ENCODE measurements at places on chromosomes 5 and 9. TPM values are rescaled to one million over a fixed set of nuclear protein-coding genes. Genes with fewer than 3 reads are reported as not detected.

- DNase-seq = no peak
- no peaks in the 10 kb centered on the region for H3K27me3 ChIP-seq
- peaks cover 38% of the 10 kb centered on the region for H3K4me1 ChIP-seq
Observed at GRCh38 chr9:92767066-92768054, 2.7 kb upstream of the BICD2 start.

Gene TRAF1
- 51.6 TPM for total RNA-seq

Gene NDOR1
- 45.5 TPM for total RNA-seq

Gene NEK6
- 19.9 TPM for total RNA-seq

GRCh38 chr5:54693936-54694657 lies 176.5 kb downstream of the SNX18 start:
- H3K36me3 ChIP-seq = no peaks in the 10 kb centered on the region
- H3K27me3 ChIP-seq = peaks cover 5% of the 10 kb centered on the region
- H3K27ac ChIP-seq = no peak overlapping the region
- no peak for DNase-seq
- no peak overlapping the region for H3K4me3 ChIP-seq

Gene CDKN2B-AS1
- total RNA-seq = 6.9 TPM

Gene IL13
- 1.4 TPM for total RNA-seq

Gene SUSD3
- 59.6 TPM for total RNA-seq

GRCh38 chr5:150511578-150512367 lies 3.8 kb downstream of the NDST1 start:
- no peak overlapping the region for H3K4me3 ChIP-seq
- DNase-seq = no peak
- no peaks in the 10 kb centered on the region for H3K36me3 ChIP-seq
- no peaks in the 10 kb centered on the region for H3K27me3 ChIP-seq

Gene ADGRV1
- total RNA-seq = not detected

GRCh38 chr9:137851516-137852267 lies 25.9 kb upstream of the CACNA1B start:
- no peak for DNase-seq
- H3K4me1 ChIP-seq = no peaks in the 10 kb centered on the region
- no peak overlapping the region for H3K27ac ChIP-seq
- peaks cover 2% of the 10 kb centered on the region for H3K36me3 ChIP-seq

DNA sequence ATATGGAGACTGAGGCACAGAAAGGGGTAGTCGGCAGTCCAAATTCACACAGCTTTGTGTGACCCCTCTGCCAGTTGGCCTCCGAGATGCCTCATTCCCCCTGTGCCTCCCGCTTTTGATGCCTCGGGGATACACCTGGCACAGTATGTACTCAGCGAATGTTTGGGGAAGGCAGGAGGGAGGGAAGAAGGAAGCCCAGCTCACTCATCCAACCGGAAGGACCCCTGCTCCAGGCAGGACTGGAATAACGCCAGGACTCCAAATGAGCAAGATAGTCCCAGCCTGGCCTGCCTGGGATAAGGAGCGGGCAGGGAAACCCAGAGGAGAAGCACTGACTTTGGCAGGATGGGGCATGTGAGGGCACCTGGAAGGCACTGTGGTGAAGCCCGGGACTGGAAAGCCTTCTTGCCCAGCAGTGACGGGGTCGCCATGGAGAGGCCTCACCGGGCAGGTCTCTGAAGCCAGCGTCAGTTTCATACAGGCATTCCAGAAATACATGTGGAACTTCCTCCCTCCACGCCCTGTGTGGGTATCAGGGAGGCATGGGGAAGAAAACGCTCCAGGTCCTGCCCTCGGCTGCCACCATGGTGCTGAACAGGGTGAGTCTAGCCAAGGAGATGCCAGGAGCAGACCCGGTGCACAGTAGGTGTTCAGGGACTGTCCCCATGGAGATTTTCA lies 20.3 kb downstream of the LMX1B start:
- no peak overlapping the region for H3K27ac ChIP-seq
- peaks cover 5% of the 10 kb centered on the region for H3K4me1 ChIP-seq
- H3K27me3 ChIP-seq = peaks cover 52% of the 10 kb centered on the region
- no peak overlapping the region for H3K4me3 ChIP-seq
- no peak for DNase-seq
- no peaks in the 10 kb centered on the region for H3K36me3 ChIP-seq

Gene PRLR
- not detected for total RNA-seq

Gene PLPP6
- total RNA-seq = 6.0 TPM

Gene FCN1
- total RNA-seq = not detected

DNA sequence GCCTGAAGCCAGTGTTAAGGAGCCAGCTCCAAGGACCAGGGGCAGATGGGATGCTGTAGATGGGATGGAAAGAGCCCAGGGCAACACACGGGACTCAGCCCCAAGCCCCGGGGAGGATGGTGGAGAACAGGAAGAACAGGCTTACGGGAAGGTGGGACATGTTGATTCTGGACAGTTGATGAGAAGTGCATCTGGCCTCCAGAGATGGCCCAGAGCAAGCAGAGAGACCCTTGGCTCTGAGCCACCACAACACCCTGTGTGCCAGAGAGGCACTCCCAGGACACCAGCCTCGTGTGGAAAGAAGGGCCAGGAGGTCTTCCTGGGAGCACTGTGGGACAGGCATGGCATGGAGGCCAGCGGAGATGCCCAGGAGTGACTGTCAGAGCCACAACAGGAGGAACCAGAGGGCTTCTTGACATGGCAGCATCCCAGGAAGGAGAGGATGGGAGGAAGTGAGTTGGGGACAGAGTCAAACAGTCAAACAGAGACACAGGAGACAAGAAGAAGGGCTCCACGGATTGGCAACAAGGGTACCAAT lies 156.3 kb upstream of the MVB12B start:
- no peak overlapping the region for H3K4me3 ChIP-seq
- no peak overlapping the region for H3K27ac ChIP-seq
- DNase-seq = no peak
- no peaks in the 10 kb centered on the region for H3K36me3 ChIP-seq
- peaks cover 12% of the 10 kb centered on the region for H3K27me3 ChIP-seq

Gene MTAP
- total RNA-seq = 68.2 TPM

- H3K36me3 ChIP-seq = peaks cover 72% of the 10 kb centered on the region
- no peaks in the 10 kb centered on the region for H3K27me3 ChIP-seq
- H3K4me3 ChIP-seq = no peak overlapping the region
- no peak for DNase-seq
Observed at GRCh38 chr5:163473635-163474243, 13.3 kb downstream of the HMMR start.

DNA sequence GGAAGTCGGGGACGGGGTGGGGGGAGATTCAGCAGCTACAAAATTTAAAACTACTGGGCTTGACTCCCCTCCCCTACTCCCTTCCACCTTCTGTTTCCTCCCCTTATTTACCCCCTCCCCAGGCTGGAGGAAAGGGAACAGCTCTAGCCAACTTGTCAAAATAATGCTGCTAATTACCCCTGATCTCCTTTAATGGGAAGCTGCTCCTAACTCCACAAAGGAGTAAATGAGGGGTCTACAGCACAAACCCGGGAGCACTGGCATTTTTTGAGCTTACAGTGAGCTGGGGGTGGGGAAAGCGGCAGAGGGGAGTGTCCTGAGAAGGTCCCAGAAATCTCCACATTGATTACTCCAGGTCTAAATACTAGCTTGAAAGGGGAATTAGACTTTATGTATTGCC lies 3.1 kb downstream of the PTCH1 start:
- H3K4me1 ChIP-seq = peaks cover 47% of the 10 kb centered on the region
- peaks cover 8% of the 10 kb centered on the region for H3K36me3 ChIP-seq
- no peak overlapping the region for H3K27ac ChIP-seq
- peaks cover 68% of the 10 kb centered on the region for H3K27me3 ChIP-seq

DNA sequence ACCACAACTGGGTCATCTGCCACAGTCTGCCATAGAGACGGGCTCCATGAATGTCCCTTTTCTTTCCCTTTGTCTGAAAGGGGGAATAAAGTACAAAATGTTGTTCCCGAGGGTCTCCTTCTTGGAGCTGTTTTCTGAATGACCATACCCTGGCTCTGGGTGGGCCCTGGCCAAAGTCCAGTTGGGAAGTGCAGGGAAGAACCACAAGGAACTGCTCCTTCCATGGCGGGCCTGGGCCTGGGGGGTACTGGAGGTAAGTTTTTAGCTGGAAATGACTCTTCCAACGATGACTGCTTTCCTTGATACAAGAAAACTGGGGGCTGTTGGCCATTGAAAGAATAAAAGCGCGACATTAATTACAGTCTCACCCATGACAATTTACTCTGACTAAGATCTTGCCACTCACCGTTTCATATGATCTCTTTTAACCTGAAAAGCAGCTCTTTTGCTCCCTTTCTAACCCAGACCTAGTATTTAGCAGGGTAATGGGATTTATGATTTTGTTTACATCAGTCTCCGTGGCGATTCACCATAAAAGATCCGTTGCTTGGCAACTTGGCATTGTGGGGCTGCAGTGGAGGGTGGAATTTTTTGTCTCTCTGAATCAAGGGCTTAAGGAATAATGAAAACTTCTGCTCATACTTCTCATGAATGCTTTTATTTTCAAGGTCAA lies 89.2 kb upstream of the PTCH1 start:
- DNase-seq = no peak
- H3K4me3 ChIP-seq = no peak overlapping the region
- H3K27me3 ChIP-seq = no peaks in the 10 kb centered on the region
- no peak overlapping the region for H3K27ac ChIP-seq
- H3K36me3 ChIP-seq = no peaks in the 10 kb centered on the region
- H3K4me1 ChIP-seq = no peaks in the 10 kb centered on the region

DNA sequence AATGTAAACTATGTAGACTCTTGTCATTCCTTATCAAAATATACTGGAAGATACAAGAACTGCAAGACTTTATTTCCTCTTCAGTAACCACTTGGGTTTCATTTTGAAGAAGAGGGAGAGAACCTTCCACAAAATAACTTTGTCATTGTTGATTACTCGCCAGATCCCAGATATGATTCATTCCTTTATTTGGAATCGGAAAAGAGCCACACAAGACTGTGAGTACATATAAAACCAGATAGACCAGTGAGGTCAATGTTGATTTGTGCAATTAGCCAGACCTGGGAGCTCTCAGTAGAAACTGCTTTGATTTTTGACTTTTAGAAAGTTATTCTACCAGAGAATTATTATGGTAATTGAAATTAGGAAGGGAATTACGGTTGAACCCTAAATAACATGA lies 146.1 kb downstream of the TMEM167A start:
- DNase-seq = no peak
- H3K36me3 ChIP-seq = no peaks in the 10 kb centered on the region
- no peak overlapping the region for H3K4me3 ChIP-seq
- no peaks in the 10 kb centered on the region for H3K4me1 ChIP-seq

Gene SARDH
- 3.4 TPM for total RNA-seq

Gene UAP1L1
- 66.8 TPM for total RNA-seq

- no peaks in the 10 kb centered on the region for H3K36me3 ChIP-seq
- H3K27ac ChIP-seq = no peak overlapping the region
- no peak overlapping the region for H3K4me3 ChIP-seq
- H3K4me1 ChIP-seq = no peaks in the 10 kb centered on the region
- H3K27me3 ChIP-seq = no peaks in the 10 kb centered on the region
Observed at GRCh38 chr9:10649076-10649475, 36.3 kb upstream of the PTPRD start.

DNA sequence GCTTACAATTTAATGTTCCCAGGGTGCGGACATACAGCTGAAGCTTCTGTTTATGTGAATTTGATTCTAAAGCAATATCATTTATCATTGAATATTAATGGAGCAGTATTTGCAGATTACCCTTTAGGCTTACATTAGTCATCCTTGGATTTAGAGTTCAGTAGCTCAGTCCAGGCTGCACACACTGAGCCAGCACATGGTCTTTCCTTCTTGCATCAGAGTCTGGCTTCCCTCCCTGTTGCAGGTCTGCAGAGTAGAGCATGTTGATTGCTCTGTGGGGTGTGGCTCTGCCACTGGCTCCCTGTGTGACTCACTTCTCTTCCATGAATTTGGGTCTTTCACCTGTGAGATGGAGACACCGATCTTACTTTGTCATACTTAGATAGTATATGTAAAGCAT lies 36.8 kb downstream of the NSG2 start:
- no peak for DNase-seq
- H3K27me3 ChIP-seq = no peaks in the 10 kb centered on the region
- H3K4me3 ChIP-seq = no peak overlapping the region
- no peak overlapping the region for H3K27ac ChIP-seq

Gene FOXD4
- total RNA-seq = 0.52 TPM

- peaks cover 8% of the 10 kb centered on the region for H3K27me3 ChIP-seq
- no peaks in the 10 kb centered on the region for H3K36me3 ChIP-seq
- H3K27ac ChIP-seq = no peak overlapping the region
- DNase-seq = no peak
Observed at GRCh38 chr9:107471552-107471951, 18.0 kb downstream of the KLF4 start.

GRCh38 chr5:104977529-104977928 lies 1414.9 kb upstream of the NUDT12 start:
- H3K27me3 ChIP-seq = no peaks in the 10 kb centered on the region
- H3K4me3 ChIP-seq = no peak overlapping the region
- no peaks in the 10 kb centered on the region for H3K4me1 ChIP-seq
- H3K27ac ChIP-seq = no peak overlapping the region
- no peak for DNase-seq
- H3K36me3 ChIP-seq = no peaks in the 10 kb centered on the region

DNA sequence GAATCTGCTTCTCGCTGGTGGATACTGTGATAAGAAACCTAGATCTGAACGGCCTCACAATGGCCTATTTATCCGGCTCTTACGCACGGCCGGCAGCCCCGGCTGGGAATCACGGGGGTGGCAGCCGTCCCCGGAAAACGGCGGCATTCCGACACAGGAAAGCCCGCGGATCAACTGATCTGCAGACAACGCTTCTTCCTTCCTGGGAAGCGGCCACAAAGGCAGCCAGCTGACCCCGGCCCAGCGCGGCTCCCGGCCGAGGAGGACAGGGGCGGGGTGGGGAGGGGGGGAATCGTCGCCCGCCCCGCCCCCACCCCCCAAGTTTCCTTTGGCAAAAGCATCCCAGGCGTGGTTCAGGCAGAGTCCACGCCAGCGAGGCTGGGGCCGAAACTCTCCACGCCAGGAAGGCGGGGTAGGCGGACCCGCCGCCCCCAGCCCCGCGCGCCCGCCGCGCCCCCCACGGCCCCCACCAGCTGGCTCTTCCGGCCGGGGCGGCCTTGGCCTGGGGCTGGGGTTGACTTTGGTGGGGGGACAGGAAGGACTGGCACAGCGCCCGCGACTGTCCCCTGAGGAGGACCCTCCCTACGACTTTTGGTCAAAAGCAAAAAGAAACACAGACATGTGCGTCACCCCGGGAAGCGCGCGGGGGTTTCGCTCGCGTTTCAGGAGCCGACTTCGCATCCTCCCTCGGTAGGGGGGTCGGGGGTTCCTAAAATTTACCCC lies 247.7 kb upstream of the ANKRD55 start:
- H3K27ac ChIP-seq = peak overlapping the region; percentile 72
- peak; percentile 25 for DNase-seq
- no peaks in the 10 kb centered on the region for H3K36me3 ChIP-seq
- peak overlapping the region; percentile 80 for H3K4me3 ChIP-seq

GRCh38 chr5:6659941-6660684 lies 26.9 kb downstream of the SRD5A1 start:
- H3K27ac ChIP-seq = peak overlapping the region; percentile 44
- no peaks in the 10 kb centered on the region for H3K27me3 ChIP-seq
- DNase-seq = no peak
- no peak overlapping the region for H3K4me3 ChIP-seq
- peaks cover 7% of the 10 kb centered on the region for H3K4me1 ChIP-seq
- H3K36me3 ChIP-seq = peaks cover 39% of the 10 kb centered on the region

All from activated CD8-positive, alpha-beta T cell treated with anti-CD3 and anti-CD28 coated beads, Interleukin-2, amount 10 ng/mL, durations not matched to agents 7 days and 5 days (primary cell).